Spinal cord (tissue), 10 donors: ENCODE measurements at places on chromosomes 1 and 21. TPM values are rescaled to one million over a fixed set of nuclear protein-coding genes. Genes with fewer than 3 reads are reported as not detected.

Gene TACSTD2
- polyA plus RNA-seq, result 0.25 TPM

Gene BRINP2
- 29.5 TPM for polyA plus RNA-seq

Gene HOOK1
- polyA plus RNA-seq, result 8.7 TPM

Gene CLCA4
- polyA plus RNA-seq, result not detected

Gene SMCP
- polyA plus RNA-seq, result not detected

Gene EXOSC10
- polyA plus RNA-seq, result 81.4 TPM

Gene TINAGL1
- polyA plus RNA-seq, result 5.3 TPM
